ENCODE measurements at places on chromosomes 7 and 10.

DNA sequence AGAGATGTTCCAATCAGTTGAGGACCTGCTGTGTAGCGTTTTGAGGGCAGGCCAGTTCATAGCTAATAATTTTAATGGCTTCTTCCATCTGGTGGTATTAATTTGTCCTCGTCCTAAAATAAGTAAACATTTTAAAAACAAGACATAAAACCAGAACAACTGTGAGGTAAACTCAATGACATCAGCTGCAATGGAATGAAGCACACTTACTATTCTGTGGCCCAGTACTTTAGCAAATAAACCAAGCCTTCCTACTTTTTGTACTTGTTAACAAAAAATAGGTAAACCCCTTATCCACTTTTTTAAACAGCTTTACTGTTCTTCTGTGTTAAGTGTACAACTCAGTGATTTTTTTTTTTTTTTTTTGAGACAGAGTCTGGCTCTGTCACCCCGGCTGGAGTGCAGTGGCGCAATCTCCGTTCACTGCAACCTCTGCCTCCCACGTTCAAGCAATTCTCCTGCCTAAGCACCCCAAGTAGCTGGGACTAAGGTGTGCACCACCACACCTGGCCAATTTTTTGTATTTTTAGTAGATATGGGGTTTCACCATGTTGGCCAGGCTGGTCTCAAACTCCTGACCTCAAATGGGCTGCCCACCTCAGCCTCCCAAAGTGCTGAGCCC lies 28.9 kb upstream of the FZD1 start:
- no peak for DNase-seq

- no peak for DNase-seq
These were observed 3.9 kb upstream of the CNNM1 start for GRCh38 chr10:99325281-99325680.

DNA sequence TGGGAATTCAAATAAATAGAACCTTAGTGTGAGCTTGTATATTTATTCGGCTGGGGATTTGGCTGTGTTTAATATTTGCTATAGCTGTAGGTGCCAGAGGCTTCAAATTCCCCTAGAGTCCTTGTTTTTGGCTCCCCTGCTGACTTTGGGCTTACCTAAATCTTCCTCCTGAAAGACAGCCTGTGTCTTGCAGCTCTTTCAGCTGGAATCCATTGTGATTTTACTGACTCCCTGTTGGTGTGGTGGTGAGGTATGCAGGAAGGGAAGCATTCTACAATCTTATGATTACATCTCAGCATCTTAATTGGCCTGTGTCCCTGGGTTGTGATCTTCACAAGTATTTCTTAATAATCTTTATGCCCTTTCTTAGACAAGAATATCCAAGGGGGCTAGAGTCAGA lies 25.9 kb downstream of the FOXI2 start:
- DNase-seq, result no peak

GRCh38 chr7:30252885-30253795 lies 31.3 kb upstream of the ZNRF2 start:
- DNase-seq, result no peak

GRCh38 chr7:85737426-85737825 lies 550.6 kb upstream of the SEMA3D start:
- DNase-seq, result no peak

DNA sequence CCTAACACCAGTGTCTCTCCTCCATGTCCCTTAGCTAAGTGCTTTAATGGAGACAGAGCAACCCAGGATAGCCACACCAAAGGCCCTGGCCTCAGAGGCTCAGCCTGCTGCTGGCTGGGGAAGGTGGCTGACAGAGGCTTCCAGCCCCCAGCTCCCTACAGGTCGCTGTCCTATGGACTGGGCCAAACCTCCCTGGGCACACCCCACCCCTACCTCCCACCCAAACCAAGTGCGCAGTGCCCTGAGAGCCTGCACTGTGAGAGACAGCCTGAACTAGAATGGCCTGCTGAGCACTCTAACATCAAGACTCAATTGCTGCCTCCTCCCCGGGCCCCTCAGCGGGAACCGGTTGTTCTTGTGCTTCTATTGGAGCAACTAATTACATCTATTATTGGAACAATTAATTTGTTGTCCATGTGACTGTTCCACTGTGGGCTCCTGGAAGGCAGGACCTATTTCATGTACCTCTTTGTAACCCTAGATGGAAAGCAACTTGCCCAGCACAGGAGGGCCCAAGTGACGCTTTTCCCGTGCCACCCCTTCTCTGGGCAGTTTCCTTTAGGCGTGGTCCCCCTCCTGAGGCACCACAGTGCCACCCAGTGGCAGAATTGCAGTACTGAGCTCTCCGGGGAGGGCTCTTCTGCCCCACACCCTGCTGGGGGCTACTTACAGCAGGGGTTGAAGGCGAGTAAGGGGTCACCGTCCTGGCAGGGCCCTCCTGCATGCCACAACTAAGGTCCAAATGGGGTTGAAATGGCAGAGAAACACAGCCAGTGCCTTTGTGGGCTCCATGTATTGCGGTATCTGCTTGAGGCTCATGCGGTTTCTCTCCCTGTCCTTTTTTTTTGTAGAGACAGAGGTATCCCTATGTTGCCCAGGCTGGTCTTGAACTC lies 63.7 kb upstream of the WAPL start:
- peak; percentile 49 for DNase-seq

GRCh38 chr7:151754142-151754590 lies 122.7 kb downstream of the PRKAG2 start:
- no peak for DNase-seq

DNA sequence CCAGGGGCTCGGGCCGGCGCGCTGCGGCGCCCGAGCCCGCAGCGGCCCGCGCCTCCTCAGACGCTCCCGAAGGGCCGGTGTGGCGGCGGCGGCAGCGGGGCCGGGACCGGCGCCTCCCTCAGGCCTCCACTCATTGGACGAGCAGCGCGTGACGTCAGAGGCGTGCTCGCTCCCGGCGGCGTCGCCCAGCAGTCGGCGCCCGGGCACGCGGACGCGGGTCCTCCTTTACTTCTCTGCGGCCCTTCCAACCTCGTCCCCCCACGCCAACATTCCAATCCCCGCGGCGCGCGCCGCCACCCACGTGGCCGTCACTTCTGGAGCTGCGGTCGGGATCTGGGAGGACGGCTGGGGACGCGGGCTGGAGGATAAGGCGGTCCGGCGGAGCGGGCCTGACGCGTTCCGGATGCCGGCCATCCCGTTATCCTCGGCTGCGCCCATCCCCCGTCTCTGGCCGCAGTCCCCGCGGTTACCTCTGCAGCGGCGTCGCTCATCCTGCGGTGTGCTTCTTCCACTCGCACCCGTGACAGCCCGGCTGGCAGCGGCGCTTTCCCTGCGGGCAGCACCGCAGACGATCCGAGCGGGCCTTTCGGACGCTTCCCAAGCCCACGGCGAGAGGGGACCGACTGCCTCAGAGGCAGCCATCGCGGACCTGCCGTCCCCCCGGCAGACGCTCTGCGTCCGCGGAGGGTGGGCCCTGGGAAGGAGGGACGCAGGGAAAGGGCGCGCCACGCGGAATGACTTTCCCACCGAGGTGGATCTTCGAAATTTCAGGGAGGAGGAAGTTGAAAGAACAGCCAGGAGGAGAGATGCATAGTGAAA lies at the start of gene PDZD8:
TSS of gene PDZD8 (minus strand) at position 81 of the 819 bp plus-strand sequence. CDS start 213 bp downstream, outside the sequence.
- peak; percentile 87 for DNase-seq

- DNase-seq, result no peak
These were observed 47.4 kb downstream of the IGF2BP3 start for GRCh38 chr7:23422909-23423308.

GRCh38 chr7:28195910-28196620 lies 15.5 kb upstream of the JAZF1 start:
- no peak for DNase-seq

DNA sequence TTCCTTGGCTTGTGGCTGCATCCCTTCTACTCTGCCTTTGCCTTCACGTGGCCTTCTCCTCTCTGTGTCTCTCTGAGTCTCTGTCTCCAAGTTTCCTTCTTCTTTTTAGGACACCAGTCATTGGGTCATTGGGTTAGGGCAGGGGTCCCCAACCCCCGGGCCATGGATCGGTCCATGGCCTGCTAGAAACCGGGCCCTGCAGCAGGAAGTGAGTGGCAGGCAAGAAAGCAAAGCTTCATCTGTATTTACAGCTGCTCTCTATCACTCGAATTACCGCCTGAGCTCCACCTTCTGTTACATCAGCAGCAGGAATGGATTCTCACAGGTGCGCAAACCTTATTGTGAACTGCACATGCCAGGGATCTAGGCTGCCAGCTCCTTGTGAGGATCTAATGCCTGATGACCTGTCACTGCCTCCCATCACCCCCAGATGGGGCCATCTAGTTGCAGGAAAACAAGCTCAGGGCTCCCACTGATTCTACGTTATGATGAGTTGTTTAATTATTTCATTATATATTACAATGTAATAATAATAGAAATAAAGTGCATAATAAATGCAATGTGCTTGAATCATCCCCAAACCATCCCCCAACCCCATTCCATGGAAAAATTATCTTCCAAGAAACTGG lies 47.9 kb upstream of the DOCK1 start:
- DNase-seq, result no peak

- DNase-seq, result no peak
These were observed 687.3 kb downstream of the MAGI2 start for GRCh38 chr7:78765943-78766729.

DNA sequence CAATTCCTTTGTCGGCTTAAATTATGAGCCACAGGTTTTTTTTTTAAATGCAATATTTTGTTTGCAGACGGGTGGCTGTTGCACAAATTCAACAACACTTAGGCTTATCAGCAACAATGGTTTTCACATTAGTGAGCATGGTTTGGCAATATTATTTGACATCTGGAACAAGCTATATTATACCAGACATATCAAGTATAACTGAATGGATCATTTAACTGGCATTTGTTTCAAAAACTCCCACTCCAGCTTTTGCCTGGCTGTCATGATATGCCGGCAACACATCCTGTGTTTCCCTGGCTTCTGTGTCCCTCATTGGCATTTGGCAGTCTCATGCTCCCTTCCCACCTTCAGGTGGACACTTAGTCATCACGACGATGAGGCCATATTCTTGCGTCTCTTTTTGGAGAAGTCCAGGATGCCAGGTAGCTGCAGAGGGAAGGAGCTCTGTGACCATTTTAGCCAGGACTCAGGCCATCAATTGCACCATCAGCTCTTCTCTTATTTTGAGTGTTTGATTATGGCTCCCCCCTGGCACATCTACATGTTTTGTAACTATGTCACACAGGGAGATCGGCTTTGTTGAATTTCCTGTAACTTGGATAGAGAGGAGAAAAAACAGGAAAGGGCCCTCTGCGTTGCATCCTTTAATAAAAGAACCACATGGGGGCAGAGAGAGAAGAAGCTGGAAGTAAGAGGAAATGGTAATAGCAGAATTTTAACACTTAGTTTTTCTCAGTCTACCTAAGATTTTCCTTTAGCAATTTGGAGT lies 413.9 kb downstream of the LRMDA start:
- DNase-seq, result no peak

GRCh38 chr10:107647462-107647861 lies 483.0 kb upstream of the SORCS1 start:
- DNase-seq, result no peak

DNA sequence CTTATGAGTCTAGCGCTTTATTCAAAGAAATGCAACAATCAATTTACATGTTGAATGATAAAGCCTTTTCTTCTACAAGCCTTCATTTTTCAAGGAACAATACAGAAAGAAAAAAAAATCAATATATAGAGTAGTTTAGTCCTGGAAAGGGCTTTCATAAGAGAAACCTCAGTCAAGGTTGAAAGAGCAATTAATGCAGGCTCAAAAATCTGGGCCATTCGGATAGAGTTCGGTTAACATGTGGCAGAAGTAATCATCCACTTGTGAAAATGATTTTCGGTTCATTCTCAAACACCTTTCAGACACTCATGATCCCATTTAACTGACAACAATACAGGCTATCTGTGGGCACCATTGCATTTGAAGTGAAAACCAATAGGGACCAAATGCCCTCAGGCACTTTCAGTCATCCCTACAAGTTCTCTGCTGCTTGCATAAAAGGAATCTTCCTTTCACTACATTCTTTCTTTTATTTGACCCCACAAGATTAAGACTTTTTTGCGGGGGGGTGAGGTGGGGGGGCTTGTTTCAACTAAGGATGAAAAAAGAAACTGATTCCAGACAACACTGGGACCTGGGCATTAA lies 177.9 kb downstream of the RNF133 start:
- no peak for DNase-seq

DNA sequence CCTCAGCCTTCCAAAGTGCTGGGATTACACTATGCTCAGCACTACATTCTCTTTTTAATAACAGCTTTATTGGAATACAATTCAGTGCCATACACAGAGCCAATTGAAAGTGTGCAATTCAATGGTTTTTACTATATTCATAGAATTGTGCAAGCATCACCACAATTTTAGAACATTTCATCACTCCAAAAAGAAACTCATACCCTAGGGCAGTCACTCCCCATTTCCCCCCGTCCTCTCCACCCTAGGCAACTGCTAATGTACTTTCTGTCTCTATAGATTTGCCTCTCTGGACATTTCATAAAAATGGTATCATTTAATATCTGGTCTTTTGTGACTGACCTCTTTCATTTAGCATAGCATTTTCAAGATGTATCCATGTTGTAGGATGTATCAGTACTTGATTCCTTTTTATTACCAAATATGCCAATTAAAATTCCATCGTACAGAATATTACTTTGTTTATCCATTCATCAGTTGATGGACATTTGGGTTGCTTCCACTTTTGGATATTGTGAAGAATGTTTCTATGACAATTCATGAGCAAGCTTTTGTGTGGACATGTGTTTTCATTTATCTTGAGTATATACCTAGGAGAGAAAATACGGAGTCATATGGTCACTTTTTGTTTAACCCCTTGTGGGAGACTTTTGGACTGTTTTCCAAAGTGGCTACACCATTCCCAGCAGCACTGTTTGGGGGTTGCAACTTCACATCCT lies 6.3 kb upstream of the XPNPEP1 start:
- no peak for DNase-seq

DNA sequence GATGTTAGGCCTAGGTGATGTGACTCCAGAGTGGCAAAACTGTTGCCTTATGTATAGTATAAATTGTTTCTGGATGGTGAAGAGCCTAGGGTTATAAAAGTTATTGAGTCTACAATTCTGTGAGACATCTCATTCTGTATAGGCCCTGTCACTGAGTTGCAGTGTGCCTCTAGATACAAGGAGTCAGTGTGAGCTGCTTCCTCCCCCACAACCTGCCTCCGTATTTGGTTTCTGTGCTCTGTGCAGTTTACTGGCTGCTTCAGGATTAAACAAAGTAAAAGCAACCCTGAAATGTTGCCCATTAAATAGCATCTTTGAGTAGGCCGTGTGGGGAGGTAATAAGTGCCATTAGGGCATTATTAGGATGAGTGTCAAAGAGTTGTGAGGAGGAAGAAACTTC lies 1.9 kb upstream of the IFRD1 start:
- no peak for DNase-seq

Measured in stimulated activated CD8-positive, alpha-beta memory T cell treated with anti-CD3 and anti-CD28 coated beads, Interleukin-2, amount 100 ng/mL, for 1 hour (primary cell).